DND-41 (cell line): ENCODE measurements at places on chromosomes 16 and 17.
A peak's percentile ranks its signal among the peaks of the same experiment; 100 is the strongest.

GRCh38 chr16:85197611-85198566 lies 85.6 kb upstream of the CIBAR2 start:
- no peak for DNase-seq

GRCh38 chr17:9668517-9668916 lies 23.2 kb downstream of the USP43 start:
- DNase-seq: no peak

DNA sequence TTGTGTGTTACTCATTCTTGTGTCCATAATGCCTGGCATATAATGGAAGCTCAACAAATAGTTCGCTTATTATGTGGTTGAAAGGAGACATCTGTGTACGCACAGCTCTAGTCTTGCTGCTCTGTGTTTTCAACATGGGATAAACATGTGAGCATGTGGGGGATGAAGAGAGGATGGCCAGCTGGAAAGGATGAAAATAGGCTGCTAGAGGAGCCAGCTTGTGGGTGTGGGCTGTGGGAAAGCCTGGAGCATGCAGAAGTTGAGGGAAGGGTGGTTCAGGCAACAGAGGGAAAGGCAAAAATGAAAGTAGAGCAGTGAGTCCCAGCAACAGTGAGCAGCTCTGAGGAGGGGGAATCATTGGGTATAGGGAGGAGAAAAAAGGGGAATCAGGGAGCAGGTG lies 324.6 kb upstream of the CDH11 start:
- DNase-seq: no peak

DNA sequence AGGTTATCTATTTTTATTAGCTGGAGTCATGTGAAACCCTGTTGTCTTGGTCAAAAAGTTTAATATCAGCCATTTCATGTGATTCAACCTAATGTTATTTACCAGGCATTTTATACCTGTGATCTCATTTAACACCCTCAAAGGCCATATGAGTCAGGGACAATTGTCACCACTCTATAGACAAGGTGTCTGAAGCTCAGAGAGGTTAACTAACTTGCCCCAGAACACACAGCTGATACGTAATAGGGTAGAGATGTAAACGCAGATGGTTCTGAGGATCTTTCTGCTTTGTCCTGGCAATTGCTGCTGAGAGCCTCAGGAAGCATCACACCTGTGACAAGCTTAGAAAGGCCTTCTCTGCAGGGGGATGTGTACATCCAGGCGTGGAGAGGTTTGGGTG lies 4.9 kb downstream of the CD300A start:
- DNase-seq: no peak

DNA sequence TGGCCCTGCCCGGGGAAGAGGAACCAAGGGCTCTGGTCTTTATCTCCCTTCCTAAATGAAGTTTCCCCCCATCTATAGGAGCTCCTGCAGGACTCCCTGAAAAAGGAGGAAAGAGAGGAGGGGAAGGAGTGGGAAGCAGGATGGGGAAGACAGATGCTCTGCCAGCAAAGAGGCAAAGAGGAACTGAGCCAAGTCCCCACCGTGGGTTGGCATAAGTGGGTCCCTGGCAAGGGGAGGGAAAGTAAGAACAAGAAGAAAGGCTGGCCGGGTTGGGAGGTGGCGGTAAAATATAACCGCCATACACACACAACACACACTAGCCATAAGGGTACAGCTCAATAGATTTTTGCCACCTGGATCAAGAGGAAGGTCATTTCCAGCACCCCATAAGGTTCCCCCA lies 6.1 kb upstream of the EIF1 start:
- DNase-seq: no peak

GRCh38 chr16:85445779-85446222 lies 167.3 kb upstream of the GSE1 start:
- no peak for DNase-seq

- no peak for DNase-seq
These were observed 2.5 kb upstream of the PYY start for GRCh38 chr17:43956222-43956621.

- no peak for DNase-seq
These were observed 80.2 kb upstream of the CIBAR2 start for GRCh38 chr16:85192238-85193114.

- no peak for DNase-seq
These were observed 154.3 kb downstream of the SALL1 start for GRCh38 chr16:50996830-50997186.

GRCh38 chr16:76749780-76750375 lies 441.1 kb upstream of the MON1B start:
- DNase-seq: no peak

- DNase-seq: no peak
These were observed 82.3 kb downstream of the SSH2 start for GRCh38 chr17:29847527-29848400.

GRCh38 chr16:12587646-12588277 lies 215.9 kb downstream of the CPPED1 start:
- no peak for DNase-seq

GRCh38 chr17:42112552-42113176 lies at the start of gene DHX58:
DHX58 (minus strand) TSS chr17:42112714; CDS start chr17:42111892, 822 bp downstream.
- DNase-seq: peak; percentile 88

DNA sequence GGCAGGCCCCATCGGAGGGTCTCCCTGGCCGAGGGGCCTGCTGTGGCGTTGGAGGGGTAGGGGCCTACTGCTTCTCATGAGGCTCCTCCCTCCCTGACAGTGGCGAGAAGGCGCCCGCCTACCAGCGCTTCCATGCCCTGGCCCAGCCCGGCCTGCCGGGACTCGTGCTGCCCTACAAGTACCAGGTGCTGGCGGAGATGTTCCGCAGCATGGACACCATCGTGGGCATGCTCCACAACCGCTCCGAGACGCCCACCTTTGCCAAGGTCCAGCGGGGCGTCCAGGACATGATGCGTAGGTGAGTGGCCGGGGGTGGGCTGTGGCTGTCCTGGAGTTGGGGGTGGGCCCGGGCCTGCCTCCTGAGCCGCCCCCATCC lies 1.7 kb downstream of the CDT1 start:
- no peak for DNase-seq

DNA sequence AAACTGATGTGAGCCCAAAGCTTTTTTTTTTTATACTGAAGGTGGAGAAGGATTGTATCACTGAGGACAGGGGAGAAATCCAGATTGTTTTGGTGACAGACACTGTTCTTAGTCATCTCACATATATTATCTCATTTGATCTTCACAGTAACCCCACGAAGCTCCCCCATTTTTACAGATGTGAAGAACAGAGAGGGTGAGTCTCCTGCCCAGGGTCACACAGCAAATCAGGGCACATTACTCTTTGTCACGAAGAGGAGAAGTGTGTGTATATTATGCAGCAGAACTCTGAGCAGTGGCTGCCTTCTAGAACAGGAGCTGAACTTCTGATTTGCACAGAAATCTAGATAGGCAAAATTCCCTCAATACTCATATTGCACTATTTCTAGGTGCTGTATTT lies 504.3 kb downstream of the XYLT1 start:
- DNase-seq: no peak

GRCh38 chr17:45096141-45096540 lies 35.0 kb downstream of the NMT1 start:
- DNase-seq: peak; percentile 30

- DNase-seq: no peak
These were observed 4.3 kb downstream of the GDE1 start for GRCh38 chr16:19517424-19518089.

- DNase-seq: no peak
These were observed 115.9 kb downstream of the LITAF start for GRCh38 chr16:11470676-11471415.

- no peak for DNase-seq
These were observed 35.3 kb downstream of the PRMT7 start for GRCh38 chr16:68345958-68346635.

GRCh38 chr17:74368341-74369081 lies 1.2 kb downstream of the GPR142 start:
- DNase-seq: peak; percentile 65

DNA sequence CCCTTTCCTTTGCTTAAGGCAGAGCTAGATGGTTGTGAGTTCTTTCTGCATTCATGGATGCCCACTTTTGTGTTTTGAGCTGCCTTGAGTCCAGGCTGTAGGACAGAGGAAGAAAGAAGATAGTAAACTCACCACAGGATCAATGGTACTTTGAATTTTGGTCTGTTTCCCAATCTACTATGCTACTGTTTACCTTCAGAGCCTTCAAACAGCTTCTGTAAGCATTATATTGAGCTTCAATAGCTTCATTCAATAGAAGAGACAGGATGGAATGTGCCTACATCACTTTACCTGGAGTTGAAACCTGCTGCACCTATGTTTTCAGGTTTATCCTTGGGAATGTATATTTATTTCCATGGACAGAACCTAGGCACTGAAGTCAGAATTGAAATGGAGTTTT lies 397.9 kb upstream of the DYNLRB2 start:
- DNase-seq: no peak

GRCh38 chr16:29156511-29156910 lies 171.7 kb downstream of the LAT start:
- DNase-seq: no peak

- no peak for DNase-seq
These were observed 55.5 kb downstream of the ZNF423 start for GRCh38 chr16:49800441-49800840.

GRCh38 chr16:88999457-89000206 lies 22.6 kb upstream of the CBFA2T3 start:
- DNase-seq: no peak

- no peak for DNase-seq
These were observed 6.3 kb upstream of the FCSK start for GRCh38 chr16:70448075-70448474.

DNA sequence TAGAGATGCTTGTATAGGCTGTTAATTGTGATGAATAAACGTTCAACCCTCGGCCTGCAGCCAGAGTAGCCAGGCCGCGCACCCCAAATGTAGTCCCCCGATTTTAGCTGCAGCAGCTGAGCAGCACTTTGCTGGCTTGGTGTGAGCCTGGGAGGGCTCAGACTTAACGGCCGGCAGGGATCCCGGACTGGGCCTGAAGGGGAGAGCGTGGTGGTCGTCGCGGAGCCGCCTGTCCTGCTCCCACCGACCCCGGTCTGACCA lies 11.9 kb downstream of the ZNF629 start:
- no peak for DNase-seq

DNA sequence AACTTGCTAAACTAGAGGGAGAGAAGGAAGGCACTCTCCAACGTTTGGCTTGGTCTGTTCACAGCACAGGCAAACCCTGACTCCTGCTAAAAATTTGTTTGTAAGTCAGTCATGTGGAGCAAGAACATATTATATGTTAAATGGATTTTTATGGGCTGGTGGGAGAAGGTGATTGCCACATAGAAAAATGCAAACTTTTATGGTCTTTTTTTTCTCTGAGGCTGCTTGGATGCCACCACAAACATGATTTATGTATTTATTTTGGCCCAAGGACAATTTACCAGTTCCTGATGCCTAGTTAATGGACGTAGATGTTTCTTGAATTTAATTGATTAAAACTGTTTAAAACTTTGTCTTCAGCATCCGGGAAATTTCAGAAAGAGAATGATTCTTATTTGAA lies 274.2 kb upstream of the MYOCD start:
- no peak for DNase-seq

DNA sequence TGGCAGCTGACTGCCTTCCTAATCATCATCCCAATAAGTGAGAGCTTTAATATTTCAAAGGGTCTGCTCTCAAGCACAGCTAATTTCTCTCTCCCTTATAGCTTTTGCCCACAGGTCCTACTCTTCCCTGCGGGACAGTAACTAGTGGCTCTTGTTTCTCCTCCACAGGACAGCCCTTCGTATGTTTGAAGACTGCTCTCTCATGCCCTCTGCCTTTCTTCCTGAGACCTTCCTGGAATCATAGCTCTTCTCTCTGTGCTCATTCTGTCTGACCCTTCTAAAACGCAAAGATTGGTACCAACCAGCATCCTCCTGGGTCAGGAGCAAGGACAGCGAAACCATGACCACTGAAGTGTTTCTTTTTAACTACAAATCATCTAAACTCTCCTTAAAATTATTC lies 168.9 kb downstream of the GRIN2A start:
- no peak for DNase-seq

DNA sequence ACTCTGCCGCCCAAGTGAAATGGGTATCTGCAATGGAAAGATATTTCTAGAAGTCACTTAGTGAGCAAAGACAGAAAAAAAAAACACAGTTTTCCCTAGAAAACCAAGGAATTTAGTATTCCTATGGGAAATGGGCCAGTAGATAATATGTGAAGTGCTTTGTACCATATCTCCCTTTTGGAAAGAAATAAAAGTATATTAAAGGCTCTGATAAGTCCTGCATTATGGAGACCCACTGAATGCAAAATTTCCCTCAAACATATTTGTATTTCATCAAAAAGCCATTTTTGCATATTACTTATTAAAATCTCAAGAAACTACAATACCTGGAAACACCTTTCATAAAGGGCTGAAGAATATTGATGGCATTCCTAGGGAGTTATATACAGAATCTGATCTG lies 51.6 kb upstream of the DYNLRB2 start:
- no peak for DNase-seq

GRCh38 chr17:82835766-82836512 lies 3.9 kb downstream of the ZNF750 start:
- no peak for DNase-seq

- DNase-seq: peak; percentile 15
These were observed 186.8 kb upstream of the IRX3 start for GRCh38 chr16:54473226-54473993.

DNA sequence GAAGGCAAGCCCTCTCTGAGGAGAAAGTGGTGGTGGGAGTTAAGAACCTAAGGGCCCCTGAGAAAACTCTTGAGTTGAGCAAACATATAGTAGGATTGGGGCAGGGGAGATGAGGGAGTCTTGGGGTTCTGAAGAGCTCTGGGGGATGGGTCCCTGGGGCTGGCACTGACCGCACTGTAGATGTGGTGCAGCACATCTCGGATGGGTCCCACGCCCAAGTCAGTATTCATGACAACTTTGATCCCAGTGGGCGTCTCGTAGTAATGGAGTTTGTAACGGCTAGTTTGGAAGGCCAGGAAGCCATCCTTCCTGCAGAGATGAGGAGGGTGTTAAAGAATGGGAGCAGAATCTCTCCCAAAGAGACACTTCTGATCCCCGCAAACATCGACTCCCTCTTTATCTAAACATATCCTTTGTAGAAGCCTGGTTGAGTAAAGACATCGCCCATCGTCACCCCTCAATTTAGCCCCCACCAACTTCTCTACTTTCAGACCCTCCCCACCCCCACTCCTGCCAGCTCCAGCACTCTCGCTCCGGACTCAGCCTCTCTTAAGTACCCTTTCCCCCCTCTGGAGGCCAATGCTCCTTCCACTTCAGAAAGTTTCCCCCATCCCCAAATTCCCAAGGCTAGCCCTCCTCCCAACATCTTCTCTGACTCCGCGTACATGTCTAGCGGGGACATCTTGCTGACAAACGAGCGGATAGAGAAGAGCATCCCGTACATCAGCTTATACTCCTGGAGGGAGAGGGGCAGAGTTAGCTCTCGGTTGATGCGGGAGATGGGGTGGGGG lies 710 bp downstream of the TRAPPC1 start:
- DNase-seq: no peak

GRCh38 chr17:1588821-1589585 lies 26.4 kb upstream of the PITPNA start:
- DNase-seq: no peak

GRCh38 chr17:73647772-73648542 lies 3.7 kb upstream of the SDK2 start:
- no peak for DNase-seq

DNA sequence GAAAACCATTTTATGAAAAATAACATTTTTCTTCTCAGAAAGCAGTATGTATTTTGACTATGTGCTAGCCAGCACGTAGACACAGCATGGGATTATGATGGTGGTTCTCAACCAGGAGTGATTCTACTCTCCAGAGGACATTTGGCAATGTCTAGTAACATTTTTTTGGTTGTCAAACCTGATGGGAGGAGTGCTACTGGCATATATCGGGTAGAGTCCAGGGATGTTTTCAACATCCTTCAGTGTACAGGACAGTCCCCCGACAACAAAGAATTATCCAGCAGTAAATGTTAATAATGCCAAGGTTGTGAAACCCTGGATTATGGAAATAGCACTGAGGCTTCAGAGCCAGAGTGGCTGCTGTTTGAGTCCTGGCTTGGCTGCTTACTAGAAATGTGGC lies 27.7 kb downstream of the AP2B1 start:
- no peak for DNase-seq
